ENCODE measurements at places on chromosomes 1 and 21.

DNA sequence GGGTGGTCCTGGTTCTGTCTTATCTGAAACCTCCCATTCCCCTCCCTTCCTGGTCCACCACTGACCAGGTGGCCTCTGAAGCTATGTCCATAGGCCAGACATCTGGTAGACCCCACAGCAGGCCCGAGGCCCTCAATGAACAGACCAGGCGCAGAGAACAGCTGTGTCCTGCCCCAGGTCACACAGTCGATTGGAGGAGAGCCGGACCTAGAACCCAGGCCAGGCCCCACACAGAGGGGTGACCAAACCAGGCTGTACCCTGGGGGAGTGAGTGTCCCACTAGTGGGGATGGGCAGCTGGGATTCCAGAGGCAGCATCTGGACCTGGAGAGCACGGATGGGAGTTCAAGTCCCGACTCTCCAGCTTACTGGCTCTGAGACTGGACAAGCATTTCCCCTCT is 29.2 kb downstream of the RNU1-1 start:
- no peak for DNase-seq

DNA sequence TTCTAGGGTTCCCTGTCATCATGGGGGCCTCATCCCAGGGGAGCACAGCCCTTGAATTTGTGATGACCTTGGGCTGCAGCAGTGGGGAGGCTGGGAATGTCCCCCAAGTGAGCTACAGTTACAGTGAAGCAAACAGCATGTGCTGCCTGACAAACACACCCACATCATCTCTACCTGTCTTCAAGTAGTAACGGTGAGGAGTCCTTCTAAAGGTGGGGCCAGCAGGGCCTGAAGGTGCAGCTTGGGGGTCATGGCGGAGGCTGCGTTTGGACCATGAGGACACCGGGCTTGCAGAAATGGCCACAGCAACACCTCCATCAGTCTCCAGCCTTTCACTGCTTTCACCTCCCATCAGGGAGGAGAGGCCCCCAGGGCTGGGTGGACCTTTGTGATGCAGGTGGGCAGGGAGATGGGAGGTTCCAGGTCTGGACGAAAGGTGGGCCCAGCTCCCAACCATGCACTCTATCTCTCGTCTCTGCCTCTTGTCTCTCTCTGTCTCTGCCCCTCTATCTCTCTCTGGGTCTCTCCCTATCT is 55.7 kb downstream of the WNT9A start:
- DNase-seq, result peak; percentile 14

GRCh38 chr1:176142973-176143372 is 64.1 kb downstream of the COP1 start:
- no peak for DNase-seq

DNA sequence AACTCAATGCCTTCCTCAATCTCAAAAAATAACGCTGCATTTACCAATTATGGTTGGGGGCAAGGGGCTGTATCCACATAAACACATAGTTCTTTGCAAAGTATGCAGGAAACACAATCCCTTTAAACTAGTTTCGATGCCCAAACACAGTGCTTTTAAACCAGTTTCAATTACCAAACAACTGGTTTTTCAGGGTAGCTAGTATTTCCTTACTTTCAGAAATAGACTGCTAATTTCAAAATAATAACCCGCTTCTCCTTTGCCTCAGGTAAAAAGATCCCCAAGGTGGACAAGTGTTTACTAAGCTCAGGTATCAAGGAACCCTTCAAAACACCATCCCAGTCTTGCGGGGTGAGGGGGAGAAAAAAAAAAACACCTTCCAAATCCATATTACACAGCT is 2.8 kb downstream of the SIPA1L2 start:
- no peak for DNase-seq

- no peak for DNase-seq
Measured at GRCh38 chr1:82321794-82322193, 521.1 kb downstream of the ADGRL2 start.

GRCh38 chr1:41775956-41776585 is 142.7 kb downstream of the HIVEP3 start:
- no peak for DNase-seq

DNA sequence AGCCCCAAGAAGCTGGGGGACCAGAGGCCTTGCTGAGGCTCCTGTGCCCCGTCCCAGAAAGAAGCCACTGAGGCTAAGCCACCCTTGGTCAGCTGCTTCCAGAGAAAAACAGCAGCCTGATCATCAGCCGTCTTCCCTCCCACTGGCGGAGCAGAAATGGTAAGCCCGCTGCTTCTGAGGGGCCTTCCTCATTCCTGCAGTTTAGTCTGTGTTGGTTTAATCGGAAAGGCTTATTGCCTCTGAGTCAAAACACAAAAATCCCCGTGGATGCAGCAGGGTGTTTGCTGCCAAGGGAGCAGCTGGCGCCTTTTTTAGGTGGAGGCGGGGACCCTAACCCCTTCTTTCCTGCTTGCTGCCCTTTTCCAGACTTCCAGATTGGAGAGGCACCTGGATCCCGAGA is 33.9 kb downstream of the SPSB1 start:
- DNase-seq, result no peak

- DNase-seq, result no peak
Measured at GRCh38 chr1:183633676-183634343, 1.8 kb downstream of the ARPC5 start.

GRCh38 chr1:87305762-87306161 is 22.9 kb upstream of the LMO4 start:
- no peak for DNase-seq

GRCh38 chr1:171515299-171515698 is 30.0 kb downstream of the PRRC2C start:
- DNase-seq, result no peak

- DNase-seq, result no peak
Measured at GRCh38 chr1:155313261-155313660, 4.6 kb downstream of the FDPS start.

GRCh38 chr1:56295949-56296929 is 283.1 kb downstream of the PLPP3 start:
- no peak for DNase-seq

GRCh38 chr1:220511179-220511578 is 16.8 kb upstream of the MARK1 start:
- DNase-seq, result no peak

DNA sequence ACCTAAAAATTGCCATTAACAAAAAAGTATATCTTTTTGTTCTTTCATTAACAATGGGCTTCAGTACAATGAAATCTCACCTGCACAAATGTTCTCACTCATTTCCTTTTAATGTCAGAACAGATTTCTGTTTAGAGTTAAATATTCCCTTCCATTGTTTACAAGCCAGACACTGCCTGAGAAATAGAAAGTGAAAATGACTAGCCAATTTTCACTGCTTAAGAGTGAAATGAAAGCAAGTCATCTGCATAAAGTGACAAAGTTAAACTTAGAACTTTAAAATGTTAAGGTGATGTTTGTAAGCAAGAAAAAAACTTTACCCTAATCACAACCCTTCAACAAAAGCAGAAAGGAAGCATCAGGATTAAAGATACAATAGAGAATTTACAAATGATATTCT is 27.5 kb downstream of the COA6 start:
- no peak for DNase-seq

DNA sequence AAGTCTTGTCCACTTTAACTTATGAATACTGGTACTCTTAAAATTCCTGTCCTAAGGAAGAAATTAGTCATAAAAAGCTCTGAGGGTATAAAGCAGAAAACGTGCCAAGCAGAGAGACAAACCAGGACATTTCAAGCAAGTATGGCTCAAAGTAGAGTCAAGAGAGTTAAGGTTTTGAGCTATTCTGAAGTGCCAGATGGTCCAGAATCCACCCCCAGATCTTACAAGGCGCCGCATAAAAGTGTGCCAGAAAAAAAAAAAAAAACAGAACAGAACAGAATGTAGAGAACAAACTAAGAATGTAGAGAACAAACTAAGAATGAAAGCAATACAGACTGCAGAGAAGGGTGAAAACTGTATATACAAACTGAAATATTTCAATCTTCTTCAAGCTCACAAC is 12.5 kb downstream of the EPS15 start:
- no peak for DNase-seq

DNA sequence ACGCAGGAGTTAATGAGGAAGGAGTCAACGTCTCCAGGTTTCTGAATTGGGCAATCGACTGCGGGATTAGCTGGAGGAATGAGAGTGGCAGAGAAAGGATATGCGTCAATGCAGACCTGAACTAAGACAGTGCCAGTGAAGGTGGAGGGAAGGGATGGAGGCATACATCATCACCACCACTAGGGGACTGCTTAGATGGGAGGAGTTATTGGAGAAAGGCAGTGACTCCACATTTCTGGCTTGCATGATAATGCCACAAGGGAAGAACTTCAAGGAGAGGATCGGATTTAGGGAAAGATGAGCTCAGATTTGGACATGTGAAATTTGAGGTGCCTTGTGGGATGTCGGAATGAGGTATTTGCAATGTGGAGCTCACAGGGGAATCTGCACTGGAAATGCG is 17.5 kb downstream of the VASH2 start:
- no peak for DNase-seq

- no peak for DNase-seq
Measured at GRCh38 chr1:109107785-109108184, 6.1 kb upstream of the ELAPOR1 start.

- no peak for DNase-seq
Measured at GRCh38 chr1:201741763-201742342, 87.1 kb upstream of the IPO9 start.

GRCh38 chr1:205800981-205801703 is 11.9 kb downstream of the SLC41A1 start:
- no peak for DNase-seq

- no peak for DNase-seq
Measured at GRCh38 chr21:37297364-37297763, 30.2 kb upstream of the VPS26C start.

GRCh38 chr1:167510244-167510643 is 8.1 kb downstream of the CD247 start:
- no peak for DNase-seq

DNA sequence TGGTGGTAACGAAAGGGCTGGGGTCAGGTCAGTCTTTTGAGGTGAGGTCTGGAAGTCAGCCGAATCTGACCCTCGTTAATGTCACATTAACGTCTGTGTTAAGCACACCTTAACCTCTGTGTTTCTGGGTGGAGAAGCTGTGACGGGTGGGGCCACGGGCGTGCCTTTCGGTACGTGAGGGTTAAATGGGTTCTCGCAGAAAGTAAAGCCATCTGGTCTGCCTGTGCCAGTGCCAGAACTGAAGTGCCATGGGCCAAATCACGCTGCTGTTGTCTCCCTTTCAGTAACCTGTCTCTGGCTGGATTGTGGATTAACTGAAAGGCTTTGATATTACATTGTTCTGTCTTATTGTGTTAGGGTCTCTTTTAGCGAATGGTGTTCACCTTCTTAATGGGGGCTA is 14.4 kb downstream of the URB2 start:
- DNase-seq, result no peak

DNA sequence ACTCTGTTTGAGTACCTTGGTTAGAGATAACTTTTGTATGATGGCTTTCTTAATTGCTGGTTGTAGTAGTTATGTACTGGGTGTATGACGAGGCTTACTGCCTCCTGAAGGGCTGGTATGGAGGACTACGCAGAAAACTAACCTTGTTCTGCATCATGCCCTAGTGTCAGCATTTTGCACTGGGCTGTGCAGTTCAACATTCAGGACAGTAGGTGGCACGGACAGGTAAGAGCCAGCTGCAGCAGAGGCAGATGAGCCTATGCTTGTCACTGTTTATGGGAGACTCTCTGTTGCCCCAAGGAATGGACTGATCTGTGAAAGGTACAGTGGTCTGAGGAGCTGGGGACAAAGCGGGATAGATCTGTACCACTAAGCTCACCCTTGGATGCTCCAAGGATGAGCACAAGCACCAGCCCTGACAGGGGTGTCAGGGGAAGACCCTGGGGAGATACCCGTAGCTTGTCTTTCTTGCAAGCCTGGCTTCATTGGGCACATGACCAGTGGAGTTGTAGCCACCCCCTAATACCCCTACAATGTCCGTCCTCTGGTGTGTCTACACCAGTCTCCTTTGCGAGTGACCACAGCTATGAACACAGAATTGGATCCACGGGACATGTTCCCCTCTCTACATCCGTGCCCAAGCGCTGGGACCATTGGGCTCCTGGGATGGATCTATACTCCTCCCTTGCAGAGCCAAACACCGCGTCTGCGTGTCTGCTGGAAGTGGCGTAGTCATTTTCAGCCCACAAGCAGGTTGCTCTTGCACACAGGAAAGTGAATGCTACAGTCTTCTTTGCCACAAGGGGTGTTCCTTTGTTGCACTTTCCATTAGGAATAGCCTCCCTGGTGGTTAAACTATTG is 51.1 kb upstream of the CFHR3 start:
- no peak for DNase-seq

- DNase-seq, result no peak
Measured at GRCh38 chr1:232657426-232658005, 27.6 kb upstream of the SIPA1L2 start.

- no peak for DNase-seq
Measured at GRCh38 chr1:56931211-56931610, 34.6 kb downstream of the C8B start.

- DNase-seq, result no peak
Measured at GRCh38 chr1:27491748-27492700, 2.1 kb upstream of the WASF2 start.

GRCh38 chr1:91768120-91768519 is 117.8 kb downstream of the TGFBR3 start:
- no peak for DNase-seq

DNA sequence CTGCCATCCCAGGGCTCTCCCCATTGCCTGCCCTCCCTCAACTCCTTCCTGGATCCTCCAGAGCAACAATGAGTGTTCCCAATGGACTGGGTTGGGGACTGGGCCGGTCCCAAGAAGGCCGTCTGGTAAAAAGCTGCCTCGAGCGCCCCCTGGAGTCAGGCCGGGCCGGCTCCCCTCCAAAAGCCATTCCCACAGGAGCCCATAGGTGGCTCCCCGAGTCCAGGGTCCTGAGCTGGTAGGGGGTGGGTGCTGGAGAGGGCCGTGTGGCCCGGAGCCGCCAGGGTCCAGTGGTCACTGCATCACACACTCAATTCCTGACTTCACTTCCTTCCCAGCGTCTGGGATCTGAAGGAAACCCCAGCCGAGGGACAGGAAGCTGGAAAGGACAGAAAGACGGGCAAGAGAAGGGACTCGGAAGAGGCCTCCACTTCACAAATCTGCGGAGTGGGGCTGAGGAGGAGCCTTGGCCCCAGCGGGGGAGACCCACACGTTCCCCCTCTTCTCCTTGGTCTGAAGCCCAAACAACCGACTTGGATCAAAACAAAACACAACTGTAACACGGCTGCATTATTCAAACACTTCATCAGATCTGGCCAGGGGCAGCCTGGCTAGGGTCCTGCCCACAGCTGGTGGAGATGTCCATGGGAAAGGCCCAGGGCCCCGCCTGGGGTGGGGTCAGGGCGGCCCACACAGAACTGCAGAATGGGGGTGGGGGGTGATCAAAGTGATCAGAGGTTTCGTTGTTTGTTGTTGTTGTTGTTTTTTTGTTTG is 10.9 kb upstream of the ALDH4A1 start:
- peak; percentile 89 for DNase-seq

DNA sequence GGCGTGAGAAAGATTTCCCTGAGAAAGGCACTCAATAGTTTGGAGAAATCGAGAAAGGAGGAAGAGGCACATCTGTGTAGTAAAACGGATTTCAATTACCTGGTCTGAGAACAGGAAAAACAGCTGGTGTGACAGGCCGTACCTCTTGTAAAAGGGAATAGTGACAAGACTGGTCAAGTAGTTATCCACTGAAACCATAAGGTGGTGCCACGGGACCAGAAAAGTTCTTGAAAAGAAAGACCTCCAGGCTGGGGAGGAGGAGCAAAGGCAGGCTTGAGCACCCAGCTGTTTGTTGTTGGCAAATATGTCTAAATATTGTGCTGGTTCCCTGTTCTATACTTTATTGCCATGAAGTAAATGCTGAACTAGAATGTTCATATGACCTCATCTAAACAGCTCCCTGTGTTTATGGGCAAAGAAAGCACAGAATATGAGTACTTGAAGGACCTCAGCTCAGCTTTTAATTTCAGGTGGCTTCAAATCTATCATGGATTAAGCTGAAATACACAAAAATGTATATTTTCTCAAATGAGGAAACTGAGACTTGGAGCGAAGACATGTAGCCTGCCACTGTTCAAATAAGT is 4.0 kb downstream of the HAO2 start:
- no peak for DNase-seq

Measured in stimulated activated CD8-positive, alpha-beta memory T cell treated with anti-CD3 and anti-CD28 coated beads, Interleukin-4, amount 100 ng/mL, for 48 hours (primary cell).